ENCODE measurements at places on chromosomes 11 and 22.

DNA sequence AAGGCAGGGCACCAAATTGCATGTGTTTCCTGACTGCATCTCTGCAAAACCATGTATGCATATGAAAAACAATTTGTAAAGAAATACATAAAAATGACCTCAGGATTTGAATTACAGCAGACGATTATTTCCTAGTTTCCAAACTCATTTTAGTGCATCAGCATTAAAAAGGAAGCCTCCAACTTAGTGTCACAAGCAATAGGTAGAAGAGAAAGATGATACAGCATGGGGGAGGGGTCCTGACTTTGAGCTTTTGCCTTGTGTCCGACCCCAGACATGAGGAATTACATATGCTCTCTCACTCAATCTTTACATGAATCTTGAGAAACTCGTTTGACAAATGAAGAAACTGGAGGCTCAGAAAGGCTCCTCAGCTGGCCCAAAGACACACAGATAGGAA lies 294.6 kb upstream of the NARS2 start:
- DNase-seq, result no peak

DNA sequence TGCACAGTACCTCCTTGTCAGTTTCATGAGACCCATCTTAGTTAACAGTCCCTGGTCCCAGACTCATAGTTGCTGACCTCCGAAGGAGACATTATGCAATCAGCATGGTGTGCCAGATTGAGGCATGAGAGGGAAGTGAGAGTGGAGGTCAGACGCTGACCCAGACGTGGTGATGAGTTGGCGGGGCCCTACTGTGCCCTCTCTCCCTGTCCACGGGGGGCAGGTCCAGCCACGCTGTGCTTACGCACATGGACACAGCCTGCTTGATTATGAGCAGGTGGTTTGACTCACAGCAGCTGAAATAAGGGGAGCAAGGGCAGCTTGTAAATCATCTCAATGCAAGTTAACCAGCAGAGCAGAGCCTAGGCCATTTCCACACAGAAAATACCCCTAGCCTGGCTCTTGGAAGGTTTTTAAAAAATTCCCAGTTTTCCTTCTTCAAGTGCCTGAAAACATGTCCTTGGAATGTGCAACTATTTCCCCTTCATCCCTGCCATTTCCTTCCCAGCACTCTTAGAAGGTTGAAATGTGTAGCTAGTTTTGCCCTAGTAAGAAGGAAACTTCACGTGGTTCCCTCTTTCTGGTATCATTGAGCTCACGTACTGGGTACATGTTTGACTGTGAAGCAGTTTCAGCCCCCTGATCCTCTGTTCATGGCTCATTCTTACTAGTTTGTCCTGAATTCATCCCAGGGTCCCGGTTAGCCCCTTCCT lies 122.6 kb upstream of the SORL1-AS1 start:
- no peak for DNase-seq

- DNase-seq, result no peak
Observed at GRCh38 chr11:290621-291231, 1.8 kb downstream of the PGGHG start.

- DNase-seq, result no peak
Observed at GRCh38 chr22:25488244-25489020, 76.0 kb upstream of the GRK3 start.

- no peak for DNase-seq
Observed at GRCh38 chr11:65310736-65311135, 3.9 kb upstream of the CDC42EP2 start.

DNA sequence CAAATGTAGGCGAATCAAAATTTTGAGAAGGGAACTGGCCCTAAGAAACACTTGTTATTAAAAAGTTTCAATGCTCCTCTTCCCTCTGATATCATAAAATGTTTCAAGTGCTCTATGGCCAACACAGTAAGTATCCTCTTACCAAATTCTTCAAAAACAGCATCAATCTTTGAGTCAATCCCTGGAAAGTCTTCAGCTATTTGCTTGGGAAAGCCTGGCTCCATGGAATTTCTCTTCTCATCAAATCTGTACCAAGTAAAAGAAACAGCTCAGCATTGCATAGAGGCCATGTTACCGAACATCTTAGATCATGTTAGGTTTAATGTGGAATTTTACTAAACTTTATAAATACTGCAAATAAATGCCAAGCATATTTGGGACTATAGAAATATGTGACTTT lies 6.3 kb downstream of the MMP3 start:
- DNase-seq, result no peak

DNA sequence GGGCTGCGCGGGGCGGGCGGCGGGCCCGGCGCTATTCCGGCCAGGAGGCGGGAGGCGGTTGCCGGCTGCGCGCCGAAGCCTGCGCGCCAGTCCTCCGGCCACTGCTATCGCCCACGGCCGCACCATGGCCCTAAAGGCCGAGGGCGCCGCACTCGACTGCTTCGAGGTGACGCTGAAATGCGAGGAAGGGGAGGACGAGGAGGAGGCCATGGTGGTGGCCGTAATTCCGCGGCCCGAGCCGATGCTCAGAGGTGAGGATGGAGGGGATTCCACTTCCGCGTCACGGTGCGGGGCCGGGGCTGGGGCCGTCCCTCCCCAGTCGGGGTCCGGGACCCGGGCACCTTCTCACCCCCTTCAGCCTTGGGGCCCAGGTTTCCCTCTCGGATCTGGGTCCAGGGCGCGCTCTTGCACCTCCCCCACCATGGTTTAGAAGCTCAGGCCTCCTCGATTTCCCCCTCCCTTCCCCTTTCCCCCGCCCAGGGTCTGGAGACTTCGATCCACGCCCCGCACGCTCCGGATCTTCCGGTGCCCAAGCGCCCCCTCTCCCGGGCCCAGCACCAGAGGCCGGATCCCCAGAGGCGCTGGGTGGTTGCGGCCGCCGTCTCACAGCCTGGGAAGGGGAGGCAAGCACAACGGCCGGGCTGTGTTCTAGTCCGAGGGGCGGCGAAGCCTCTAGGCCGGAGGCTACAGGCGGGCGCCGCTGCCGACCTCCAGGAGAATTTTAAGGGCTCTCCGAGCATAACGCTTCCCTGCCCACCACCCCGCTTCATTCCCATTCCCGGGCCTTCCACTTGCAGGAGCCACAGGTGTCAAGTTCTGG lies 517 bp downstream of the SPINDOC start:
- peak; percentile 19 for DNase-seq

Data from CD4-positive, alpha-beta T cell treated with Interleukin-15 for 4 hours (primary cell).